ENCODE measurements at places on chromosomes 4 and X.

GRCh38 chr4:153439831-153440230, 26.3 kb upstream of the TMEM131L start:
- DNase-seq: no peak

DNA sequence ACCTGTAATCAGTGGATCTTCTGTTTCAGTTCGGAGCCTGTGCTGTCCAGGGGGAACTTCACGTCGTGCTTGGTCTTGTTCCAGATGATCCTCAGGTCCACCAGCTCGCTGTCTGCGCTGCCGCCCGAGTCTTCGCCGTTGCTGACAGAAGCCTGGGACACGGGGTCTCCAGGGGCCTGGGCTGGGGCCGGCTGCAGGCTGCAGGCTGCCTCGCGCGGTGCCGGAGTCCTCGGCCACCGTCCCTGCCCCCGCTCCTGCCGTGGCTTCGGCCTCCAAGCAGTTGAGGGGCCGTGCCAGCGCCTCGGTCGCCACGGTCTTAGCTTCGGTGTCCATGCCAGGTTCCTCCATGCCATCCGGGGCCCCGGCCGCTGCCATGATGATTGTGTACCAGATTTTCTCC, 37.3 kb upstream of the CCNI start:
- no peak for DNase-seq

DNA sequence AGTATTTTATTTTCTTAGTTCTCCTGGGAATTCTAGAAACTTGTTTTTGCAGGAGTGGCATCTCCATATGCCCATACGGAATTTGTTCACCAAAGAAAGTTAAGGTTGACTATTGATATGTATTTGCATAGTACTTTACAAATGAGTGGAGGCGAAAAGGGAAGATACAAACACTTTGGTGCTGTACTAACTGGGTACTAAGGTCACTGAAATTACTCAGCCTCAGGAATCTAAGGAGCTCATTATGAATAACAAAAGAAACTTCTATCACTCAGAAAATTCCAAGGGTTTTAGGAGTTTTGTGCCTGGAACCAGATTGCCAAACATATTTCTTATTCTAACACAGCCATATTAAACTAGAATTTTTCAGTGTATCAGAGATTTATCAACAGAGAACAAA, 27.4 kb upstream of the TMPRSS11B start:
- DNase-seq: no peak

DNA sequence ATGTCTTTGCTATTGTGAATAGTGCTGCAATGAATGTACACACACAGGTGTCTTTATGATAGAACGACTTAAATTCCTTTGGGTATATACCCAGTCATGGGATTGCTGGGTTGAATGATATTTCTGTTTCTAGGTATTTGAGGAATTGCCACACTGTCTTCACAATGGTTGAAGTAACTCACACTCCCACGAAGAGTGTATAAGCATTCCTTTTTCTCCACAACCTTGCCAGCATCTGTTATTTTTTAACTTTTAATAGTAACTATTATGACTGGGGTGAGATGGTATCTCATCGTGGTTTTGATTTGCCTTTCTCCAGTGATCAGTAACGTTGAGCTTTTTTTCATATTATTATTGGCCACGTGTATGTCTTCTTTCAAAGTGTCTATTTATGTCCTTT, 17.6 kb upstream of the DCUN1D4 start:
- DNase-seq: no peak

- no peak for DNase-seq
These were observed 15.9 kb upstream of the SPARCL1 start for GRCh38 chr4:87545052-87545451.

DNA sequence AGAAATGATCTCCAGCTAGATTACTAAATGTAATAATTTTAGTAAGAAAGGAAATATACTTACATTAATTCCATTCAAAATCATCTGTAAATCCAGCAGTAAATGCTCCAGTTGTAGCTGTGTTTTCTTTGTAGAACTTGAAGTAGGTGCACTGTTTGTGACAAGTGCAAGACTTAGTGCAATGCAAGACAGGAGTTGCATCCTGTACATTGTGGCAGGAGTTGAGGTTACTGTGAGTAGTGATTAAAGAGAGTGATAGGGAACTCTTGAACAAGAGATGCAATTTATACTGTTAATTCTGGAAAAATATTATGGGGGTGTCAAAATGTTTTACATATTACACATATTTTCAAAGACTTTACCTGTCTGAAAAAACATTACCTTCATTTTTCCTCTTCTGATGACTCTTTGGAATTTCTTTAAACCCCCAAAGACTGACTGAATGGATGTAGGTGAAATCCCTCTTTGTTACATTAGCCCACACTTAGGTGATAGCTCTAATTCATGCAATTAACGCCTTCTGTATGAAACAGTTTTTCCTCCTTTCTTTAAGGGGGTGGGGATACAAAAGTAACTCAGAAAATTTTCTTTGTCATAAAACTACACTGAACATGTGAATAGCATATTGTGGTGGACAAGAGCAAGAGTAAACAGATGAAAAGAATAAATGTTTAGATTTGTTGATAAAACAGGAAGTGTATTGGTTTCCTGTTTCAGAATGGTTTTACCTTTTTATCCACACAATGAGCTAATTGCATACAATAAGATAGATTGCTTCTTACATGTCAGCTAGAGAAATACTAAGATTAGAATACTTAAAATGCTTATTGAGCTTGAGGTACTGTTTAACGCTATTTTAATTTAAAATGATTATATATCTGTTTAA, at the start of gene IL2:
IL2 (minus strand) TSS at position 495 of the 886 bp plus-strand sequence; CDS start at position 210, 285 bp downstream.
- no peak for DNase-seq

GRCh38 chr4:182443070-182443469, 199.9 kb downstream of the TENM3 start:
- no peak for DNase-seq

- no peak for DNase-seq
These were observed 103.1 kb downstream of the NPNT start for GRCh38 chr4:105998171-105999063.

GRCh38 chr4:124839786-124840390, 127.4 kb upstream of the ANKRD50 start:
- DNase-seq: no peak

GRCh38 chr4:89502581-89502980, 195.0 kb upstream of the GPRIN3 start:
- DNase-seq: no peak

DNA sequence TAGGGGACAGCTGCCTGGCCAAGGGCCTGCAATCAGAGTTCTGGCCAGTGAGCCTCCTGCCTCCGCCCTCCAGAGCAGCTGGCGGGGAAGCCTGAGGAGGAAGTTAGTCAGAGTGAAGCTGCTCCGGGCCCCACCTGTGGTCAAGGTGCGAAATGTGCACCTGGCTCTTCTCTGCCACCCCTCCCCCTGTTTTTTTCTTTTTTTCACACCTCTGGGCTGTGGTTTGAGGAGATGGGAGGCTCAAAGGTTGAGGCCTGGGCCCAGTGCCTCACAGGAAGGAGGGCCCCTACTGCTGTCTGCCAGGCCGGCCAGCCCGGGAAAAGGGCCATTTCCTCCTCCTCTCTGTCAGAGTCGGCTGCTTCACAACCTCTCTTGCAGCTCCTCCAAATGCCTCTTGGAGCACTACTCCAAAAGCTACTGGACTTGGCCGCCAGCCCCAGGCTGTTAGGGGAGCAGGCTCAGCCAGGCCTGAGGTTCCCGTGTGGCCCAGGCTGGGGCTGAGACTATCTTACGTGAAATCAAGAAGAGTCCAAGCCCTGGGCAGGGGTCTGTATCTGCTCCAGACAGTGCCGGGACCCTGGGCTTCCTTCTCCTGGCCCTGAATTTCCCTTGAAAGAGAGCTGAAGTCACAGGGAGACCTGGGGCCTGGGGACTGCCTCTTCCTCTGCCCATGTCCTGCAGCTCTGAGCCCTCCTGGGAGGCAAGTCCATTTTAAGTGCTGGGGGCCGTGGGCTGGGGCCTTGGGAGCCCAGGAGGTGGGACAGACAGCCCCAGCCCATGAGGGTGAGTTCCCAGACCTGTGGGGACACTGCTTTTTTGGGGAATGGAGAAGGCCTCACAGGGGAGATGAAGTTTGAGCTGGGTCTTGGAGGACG, 4.5 kb upstream of the CXCR3 start:
- no peak for DNase-seq

DNA sequence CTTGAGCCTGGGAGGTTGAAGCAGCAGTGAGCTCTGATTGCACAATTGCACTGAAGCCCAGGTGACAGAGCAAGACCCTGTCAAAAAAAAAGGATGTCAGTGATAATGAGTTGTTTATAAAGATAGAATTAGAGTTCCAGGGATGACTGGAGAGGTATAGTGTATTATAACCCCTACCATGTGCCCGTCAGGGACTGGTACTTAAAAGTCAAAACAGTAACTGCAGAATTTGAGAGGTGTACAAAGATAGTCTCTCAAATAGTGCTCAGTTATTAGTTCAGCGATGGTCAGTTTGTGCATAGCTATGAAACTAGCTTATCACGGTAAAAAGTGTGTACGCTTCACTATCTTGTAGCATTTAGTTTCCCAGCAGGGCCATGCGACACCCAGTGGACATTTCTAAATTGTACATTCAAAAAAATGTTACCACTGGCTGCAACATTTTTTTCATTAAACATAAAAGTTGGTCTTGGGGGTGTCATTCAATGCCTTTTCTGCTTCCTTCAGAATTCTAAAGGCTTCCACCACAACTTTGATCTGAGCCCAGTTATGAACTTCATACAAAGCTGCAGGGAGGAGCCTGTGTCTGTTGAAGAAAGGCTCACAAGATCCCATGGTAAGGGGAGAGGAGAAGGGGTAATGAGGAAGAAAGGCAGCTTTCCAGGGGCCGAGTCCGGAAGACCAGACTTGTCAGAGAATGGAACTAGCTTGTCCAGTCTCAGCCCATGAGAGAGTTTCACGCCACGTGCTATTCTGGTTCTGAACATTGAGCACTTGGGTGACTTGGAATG, 9.2 kb upstream of the GYG2 start:
- no peak for DNase-seq

- DNase-seq: no peak
These were observed 316.8 kb upstream of the ZCCHC13 start for GRCh38 chrX:73987166-73987565.

DNA sequence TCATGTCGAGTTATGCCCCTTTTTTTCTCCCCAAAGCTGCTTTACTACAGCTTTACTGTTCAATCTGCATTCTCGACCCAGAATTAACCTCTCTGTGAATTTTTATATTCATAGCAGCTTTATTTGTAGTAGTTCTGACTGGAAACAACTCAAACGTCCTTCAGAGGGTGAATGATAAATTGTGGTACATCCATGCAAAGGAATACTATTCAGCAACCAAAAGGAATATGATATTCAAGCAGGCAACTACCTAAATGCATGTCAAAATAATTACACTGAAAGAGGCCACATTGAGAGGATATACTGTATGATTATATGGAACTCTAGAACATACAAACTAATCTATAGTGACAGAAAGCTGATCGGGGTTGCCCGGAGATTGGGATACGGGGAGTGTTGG, 20.0 kb upstream of the MECP2 start:
- DNase-seq: no peak

- DNase-seq: no peak
These were observed 399.6 kb upstream of the RPS6KA3 start for GRCh38 chrX:20666331-20666730.

DNA sequence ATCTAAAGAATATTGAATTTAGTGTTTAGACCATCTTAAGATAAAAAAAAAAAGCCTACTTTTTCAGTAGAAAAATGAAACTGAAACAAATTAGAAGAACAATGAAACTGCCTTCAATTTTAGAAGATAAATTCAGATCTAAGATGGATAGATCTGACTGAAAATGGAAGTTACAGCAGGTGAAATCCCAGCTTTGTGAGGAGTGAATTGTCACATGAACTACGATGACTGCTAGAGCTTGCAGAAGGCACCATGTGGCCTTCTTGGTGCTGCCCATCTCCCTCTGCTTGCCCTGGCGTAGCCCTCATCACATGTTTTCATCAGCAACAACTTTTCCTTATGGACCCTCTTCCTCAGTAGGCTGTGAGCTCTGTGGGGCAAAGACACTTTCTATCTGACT, 51.4 kb upstream of the EMCN start:
- DNase-seq: no peak

DNA sequence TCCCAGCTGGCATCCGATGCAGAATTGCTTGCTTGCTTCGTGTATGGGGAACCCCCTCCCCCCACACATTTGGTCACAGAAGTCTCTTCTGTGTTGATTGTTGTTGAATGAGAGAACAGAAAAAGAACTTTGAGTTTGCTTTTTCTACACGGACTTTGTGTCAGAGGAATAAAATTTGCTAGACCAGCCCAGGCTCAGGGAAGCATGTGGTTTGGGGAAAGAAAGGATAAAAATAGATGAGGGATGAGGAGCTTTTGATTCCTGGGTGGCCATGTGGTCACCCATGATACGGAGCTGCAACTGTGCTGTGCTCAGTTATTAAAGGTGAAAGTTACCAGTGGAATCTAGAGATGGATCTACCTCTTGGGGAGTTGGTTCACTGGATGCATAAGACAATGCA, 34.2 kb upstream of the ESX1 start:
- no peak for DNase-seq

- no peak for DNase-seq
These were observed 94.3 kb upstream of the LEF1 start for GRCh38 chr4:108263057-108263456.

- no peak for DNase-seq
These were observed 15.3 kb downstream of the SEPSECS start for GRCh38 chr4:25144870-25145481.

DNA sequence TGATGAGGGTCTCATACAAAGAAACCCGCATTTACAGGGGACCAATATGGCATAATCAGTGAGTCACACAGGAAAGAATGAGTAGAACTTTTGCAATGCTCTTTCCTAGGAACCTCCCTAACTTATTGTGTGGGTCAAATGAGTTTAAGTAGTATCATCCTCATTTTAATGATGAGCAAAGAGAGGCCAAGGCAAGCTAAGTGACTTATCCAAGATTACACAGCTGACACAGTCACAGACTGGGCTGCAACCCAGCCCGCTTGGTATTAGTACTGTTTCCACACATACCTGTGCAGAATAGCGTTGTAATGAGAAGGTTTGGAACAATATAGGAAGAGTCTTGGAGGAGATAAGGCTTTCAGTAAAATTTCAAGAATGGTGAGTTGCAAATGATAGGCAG, 91.0 kb upstream of the PPP1R2C start:
- no peak for DNase-seq

GRCh38 chrX:33298622-33299021, 87.3 kb upstream of the DMD start:
- no peak for DNase-seq

DNA sequence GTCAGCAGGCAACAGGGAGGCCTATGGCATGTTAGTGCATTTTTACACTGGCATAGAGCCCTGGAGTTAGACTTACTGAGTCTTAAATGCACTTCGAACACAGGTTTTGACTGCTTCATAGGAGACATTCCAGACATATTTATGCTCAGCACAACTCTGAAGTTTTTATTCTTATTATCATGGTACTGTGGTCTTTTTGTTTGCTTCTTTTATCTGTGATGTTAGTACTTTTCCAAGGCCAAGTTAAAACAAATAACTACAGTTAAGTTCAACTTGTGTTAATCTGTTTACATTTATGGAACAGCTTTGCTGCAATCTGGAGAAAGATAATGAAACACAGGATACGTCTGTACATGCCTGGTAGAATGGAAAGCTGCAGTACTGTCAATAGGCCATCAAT, 76.5 kb downstream of the COL4A5 start:
- DNase-seq: no peak
